H1 (cell line): ENCODE measurements at places on chromosomes 7 and 10. TPM values are rescaled to one million over a fixed set of nuclear protein-coding genes. Genes with fewer than 3 reads are reported as not detected.

- no peak for DNase-seq
Observed at GRCh38 chr10:74888962-74889661, 62.7 kb downstream of the KAT6B start.

The SEMA3A gene
- total RNA-seq: 42.3 and 45.9 TPM in 2 replicates

The CYP17A1 gene
- not detected in 2 replicates for total RNA-seq

GRCh38 chr10:73953665-73954064 is 42.7 kb downstream of the PLAU start:
- DNase-seq: no peak

GRCh38 chr7:22598318-22598920 is 98.4 kb upstream of the STEAP1B start:
- no peak for DNase-seq

DNA sequence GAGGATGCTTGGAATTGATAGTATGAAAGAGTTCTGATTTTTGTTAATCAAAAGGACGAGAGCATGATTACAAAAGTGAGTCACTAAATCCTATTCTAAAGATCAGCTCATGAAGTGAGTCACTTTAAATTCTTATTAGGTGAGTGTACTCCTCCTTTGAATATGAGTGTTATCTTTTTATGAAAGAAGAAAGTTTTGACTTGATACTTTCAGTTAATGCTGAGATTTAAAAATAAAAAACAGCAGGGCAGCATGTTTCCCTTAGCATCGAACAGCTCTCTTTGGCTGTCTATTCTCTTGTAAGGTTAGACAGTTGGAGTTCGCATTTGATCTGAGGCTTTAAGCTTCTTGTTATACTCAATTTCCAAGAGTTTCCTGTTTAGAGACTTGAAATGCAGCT is 222.0 kb downstream of the TWIST1 start:
- DNase-seq: no peak

The PRSS37 gene
- not detected in 2 replicates for total RNA-seq

The MYL10 gene
- total RNA-seq: 0.44 TPM in 1 of 2 replicates, not detected in the other

- DNase-seq: no peak
Observed at GRCh38 chr7:7719236-7719635, 829 bp upstream of the RPA3 start.

DNA sequence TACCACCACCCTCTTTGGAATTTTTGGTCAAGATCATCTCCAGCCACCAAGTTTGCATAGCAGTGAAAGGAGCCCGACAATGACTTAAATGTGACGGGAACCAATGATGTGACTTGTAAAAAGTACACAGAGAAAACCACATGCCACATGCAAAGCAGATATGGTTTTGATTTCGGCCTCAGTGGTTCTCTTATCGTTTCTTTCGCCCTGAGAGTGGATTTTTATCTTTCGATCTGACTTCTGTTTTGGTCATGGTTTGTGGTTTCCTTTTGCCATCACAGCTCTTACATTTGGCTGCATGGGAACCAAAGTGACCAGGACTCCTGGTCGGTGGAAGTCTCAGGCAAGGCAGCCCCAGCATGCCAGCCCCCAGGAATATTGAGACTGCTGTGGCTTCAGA is 31.5 kb downstream of the TCF7L2 start:
- DNase-seq: no peak

- no peak for DNase-seq
Observed at GRCh38 chr7:137977173-137977572, 24.7 kb downstream of the CREB3L2 start.

- no peak for DNase-seq
Observed at GRCh38 chr7:130829415-130829814, 95.4 kb upstream of the KLF14 start.

DNA sequence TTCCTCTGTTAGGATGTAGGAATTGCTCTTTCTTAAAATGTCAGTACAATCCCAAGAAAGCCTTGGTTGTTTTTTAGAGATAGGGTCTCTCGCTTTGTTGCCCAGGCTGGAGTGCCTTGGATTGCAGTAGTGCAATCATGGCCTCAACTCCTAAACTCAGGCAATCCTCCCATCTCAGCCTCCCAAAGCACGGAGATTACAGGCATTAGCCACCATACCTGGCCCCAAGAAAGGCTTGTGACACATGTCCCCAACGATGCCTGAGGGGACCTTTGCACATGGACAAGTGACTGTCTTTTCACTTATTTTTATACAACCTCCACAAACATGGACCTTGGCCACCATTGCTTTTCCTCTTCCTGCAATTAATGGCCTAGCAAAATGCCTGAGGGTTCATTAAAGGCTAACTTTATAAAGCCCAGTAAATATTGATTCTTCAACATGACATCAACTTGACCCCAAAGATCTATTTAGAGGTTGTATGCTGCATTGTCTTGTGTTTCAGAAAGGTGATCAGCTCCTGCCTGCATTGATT is 10.0 kb upstream of the SPOCK2 start:
- DNase-seq: no peak

GRCh38 chr10:101902820-101903145 is 59.2 kb upstream of the KCNIP2 start:
- no peak for DNase-seq

DNA sequence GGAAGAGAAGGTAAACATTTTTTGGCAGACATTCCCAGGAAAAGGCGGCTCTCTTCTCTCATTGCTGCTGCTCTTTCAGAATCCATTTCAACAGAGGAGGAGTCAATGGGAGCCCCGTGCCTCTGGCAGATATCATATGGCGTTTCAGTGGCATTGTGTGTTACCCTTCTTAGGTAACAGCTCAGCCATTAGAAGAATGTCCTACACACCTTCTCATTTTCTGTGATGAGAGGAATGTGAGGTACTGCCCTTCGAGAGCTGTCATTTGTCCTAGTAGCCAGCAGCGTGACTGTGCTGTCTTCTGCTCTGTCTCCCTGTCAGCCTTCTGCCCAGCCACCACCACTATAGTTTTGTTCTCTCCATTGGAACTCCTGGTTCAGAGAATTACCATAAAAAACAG is 102.4 kb downstream of the EGFR start:
- DNase-seq: no peak

- peak; percentile 53 for DNase-seq
Observed at GRCh38 chr7:155227788-155228458, 69.8 kb upstream of the INSIG1 start.

DNA sequence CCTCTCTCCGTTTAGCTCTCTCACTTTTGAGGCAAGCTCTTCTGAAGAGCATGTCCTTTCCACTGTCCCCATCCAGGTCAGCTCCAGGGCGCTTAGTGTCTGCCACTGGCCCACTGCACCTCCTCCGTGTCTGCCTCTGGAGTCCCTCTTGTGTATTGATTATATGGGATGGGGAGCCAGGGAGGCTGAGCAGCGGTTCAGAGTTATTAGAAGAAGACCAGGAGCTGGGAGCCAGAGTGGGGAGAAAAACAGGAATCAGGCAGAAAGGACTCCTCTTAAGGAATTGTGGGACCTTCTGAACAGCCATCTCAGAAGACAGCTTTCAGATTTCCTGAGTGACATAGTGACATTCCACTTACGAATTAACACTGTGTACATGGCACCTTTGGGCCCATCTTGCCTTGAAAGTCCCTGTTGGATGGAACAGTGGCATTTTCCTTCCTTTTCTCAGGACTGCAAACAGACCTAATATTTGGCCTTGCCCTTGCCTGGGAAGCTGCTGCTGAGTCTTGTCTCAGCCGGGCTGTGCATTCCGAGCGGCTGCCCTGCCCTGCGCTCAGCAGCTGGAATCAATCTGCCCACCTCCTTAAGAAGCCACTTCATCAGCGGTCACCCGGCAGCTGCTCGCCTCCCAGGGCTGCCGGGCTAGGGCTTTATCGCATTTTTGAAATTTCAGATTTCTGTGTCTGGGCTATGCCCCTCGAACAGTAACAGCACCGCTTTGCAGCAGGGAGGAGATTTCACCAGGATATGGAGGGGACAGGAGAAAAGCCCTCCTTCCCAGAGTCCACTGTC is 81.1 kb upstream of the PRKG1 start:
- DNase-seq: no peak

- no peak for DNase-seq
Observed at GRCh38 chr10:21030091-21030490, 133.0 kb upstream of the NEBL start.

GRCh38 chr10:16612115-16612980 is 90.7 kb upstream of the C1QL3 start:
- no peak for DNase-seq

DNA sequence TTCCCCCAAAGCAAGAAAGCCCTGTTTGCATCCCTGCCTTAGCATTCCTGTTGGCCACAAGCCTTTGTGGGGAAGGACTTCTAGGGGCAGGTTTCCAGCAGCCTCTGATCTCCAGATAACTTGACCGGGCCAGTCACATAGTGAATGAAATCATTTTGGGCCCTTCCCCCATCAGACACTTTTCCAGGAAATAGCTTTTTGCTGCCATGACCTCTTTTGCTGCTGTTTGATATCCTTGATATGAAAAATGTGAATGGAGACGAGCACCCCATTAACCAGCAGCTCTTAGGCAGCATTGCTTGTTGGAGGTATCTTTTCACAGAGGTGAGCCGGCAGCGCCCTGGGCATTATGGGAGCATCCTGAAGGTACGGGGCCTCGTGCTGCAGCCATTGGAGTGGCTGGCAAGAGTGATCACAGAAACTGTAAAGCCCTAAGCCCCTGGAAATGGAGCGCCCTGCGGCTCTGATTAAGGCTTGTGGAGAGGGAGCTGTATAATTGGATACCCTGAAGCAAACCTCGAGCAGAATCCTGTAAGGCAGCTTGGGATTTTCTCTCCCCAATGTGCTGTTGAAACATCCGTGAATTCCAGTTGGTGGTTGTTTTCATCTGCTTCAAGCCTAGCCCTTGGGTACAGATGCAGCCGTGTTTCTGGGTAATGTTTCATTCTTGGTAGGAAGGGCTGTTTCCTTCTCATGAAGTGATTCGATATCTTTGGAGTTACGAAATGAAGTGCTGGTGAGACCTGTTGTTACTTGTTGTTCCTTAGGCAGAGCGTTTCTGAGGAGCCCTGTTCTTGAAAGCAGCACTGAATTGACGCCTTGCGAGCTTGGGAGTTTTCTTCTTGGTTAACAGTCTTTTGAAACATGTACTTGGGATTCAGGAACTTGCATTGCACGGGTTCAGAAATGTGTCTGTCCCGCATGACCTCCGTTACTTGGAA is 179.0 kb downstream of the PTEN start:
- no peak for DNase-seq

- DNase-seq: no peak
Observed at GRCh38 chr7:108431099-108431498, 25.1 kb downstream of the NRCAM start.

The NKX1-2 gene
- 33.9 and 34.9 TPM in 2 replicates for total RNA-seq

The CAMK2G gene
- total RNA-seq: 29.9 and 31.7 TPM in 2 replicates

DNA sequence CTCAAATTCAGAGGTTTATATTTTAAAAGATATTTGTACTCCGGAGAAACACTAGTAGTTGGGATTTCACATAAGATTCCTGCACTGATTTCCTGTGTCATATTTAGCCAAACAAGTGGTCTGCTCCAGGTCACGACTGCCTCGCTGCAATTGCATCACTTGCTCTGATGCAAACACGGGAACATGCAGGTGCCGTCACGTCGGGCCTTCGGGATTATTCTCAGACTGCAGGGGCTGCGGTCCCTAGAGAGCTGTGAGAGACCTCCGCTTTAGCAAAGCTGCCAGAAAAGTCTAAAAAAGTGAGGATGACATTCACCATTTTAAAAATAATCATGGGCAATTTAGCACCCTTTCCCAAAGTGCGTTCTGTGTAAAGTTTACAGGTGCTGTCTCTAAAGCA is 93.5 kb upstream of the DDC start:
- DNase-seq: no peak

DNA sequence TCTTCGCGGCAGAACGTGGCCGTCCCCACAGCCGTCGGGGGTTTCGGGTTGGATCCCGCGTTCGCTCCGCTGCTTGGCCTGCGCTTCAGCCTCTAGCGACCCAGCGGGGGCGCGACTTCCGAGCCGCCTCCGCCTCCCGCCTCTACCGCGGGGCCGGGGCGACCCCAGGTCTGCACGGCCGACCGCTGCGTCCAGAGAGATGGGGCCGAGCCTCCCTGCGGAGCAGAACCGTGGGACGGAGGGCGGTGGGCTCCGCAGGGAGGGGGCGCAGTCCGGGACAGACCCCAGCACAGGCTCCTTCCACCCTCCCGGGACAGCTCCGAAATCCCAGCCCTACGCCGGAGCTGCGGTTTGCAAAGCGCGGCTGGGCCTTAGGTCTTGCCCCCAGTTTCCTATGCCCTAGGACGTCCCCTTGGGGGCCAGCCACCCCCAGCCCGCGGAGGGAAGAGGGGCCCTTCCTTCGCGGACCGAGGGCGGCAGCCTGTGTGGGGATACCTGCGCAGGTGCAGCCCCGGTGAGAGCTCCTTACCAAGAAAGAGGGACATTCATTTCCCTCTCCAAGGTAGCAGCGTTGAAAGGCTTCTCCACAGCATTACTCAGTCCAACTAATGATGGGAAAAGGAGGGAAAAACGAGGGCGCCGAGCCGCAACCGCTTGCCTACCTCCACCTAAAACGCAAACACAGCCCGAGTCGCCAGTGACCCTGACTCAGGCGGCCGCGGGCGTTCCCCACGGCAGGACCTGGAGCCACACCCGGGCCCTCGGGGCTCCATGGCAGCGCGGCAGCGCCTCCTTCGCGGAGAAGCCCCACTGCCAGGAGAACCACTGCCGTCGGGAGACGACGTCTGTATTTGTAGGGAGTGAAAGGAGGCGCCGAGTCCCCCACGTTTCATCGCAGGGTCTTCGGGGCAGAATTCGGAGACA is 115.7 kb downstream of the BMS1 start:
- no peak for DNase-seq

DNA sequence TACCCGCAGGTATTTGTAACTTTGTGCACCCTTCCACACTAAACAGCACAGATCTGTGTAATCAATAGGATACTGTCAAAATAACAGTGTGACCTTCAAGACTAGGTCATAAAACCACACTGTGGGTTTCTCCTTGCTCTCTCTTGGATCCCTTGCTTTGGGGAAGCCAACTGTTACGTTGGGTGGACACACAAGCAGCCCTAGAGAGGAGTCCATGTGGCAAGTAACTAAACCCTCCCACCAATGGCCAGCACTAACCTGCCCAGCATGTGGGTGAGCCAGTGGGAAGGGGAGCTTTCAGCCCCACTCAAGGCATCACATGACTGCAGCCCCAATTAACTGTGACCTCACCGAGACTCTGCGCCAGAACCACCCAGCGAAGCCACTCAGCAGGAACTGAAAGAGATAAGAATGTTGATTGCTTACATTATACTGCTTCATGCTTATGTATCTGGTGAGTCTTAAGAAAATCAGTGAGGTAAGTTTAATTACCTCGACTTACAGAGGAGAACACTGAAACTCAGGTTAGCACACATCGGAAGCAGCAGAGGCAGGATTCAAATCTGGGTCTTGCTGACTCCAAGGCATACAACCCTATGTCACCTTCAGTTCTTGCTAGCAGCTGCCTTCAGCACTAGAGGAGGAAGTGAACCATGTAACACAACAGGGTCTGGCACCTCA is 9.4 kb upstream of the ZC3HAV1 start:
- no peak for DNase-seq

- DNase-seq: no peak
Observed at GRCh38 chr7:74586258-74587175, 71.0 kb upstream of the GTF2I start.

The SVIL gene
- 15.4 and 16.0 TPM in 2 replicates for total RNA-seq

The LIPF gene
- total RNA-seq: not detected in 2 replicates
